ENCODE measurements at places on chromosomes 3 and 15.

GRCh38 chr3:125310623-125311081 lies 64.5 kb downstream of the ZNF148 start:
- H3K27ac ChIP-seq: no peak overlapping the region
- DNase-seq: no peak
- H3K36me3 ChIP-seq: no peaks in the 10 kb centered on the region
- no peak overlapping the region for H3K4me3 ChIP-seq
- no peaks in the 10 kb centered on the region for H3K27me3 ChIP-seq

DNA sequence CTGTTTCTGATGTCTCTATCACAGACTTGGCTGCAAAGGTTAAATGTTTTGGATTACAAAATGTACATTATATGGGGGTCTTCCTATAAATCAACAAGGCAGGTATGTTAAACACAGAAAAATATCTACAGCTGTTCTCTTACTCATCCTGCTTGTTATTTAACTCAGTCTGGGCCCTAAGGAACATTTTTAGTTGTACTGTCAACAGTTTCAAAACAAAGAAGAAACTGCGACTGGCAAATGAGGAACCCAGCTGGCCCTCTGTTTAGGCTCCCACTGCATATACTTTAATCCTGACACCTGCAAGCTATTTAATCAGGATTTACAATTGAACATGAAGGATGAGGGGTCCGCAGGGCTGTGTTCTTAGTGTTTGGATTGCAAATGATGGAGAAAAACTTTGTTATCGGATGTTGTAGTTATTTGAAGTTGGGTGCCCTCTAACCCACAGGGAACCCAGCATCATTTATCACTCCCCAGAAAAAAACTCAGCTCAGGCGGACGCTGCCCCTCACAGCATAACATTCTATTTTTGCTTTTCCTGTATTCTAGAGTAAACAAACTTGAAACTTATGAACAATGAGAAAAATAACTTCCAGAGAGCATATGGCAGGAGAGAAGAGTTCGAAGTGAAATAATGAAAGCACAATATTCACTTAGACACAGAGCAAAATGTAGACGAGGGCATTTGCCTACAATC lies 91.2 kb downstream of the POLR2M start:
- DNase-seq: no peak
- no peak overlapping the region for H3K4me3 ChIP-seq
- H3K36me3 ChIP-seq: no peaks in the 10 kb centered on the region
- H3K27me3 ChIP-seq: no peaks in the 10 kb centered on the region
- no peak overlapping the region for H3K27ac ChIP-seq
- H3K4me1 ChIP-seq: peaks cover 3% of the 10 kb centered on the region

DNA sequence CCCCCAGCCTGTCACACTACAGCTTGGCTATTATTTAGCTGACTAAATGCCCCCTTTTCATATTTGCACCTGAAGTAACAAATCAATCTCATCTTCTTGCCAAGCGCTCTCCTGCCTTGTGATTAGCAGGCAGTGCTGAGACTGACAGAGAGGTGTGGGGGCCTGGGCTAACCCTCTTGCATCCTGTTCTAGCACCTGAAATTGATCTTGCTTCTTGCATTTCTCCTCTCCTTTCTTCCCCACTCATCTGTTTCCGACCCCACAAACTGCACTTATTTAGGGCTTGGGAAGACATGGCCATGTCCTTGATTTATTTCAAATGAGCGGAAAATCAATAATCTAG lies 309.0 kb upstream of the PROK2 start:
- H3K4me1 ChIP-seq: no peaks in the 10 kb centered on the region
- DNase-seq: no peak
- H3K4me3 ChIP-seq: no peak overlapping the region
- H3K36me3 ChIP-seq: no peaks in the 10 kb centered on the region
- H3K27me3 ChIP-seq: no peaks in the 10 kb centered on the region
- no peak overlapping the region for H3K27ac ChIP-seq

- no peaks in the 10 kb centered on the region for H3K4me1 ChIP-seq
- no peak overlapping the region for H3K4me3 ChIP-seq
- H3K27ac ChIP-seq: no peak overlapping the region
These were observed 1.0 kb upstream of the C3orf52 start for GRCh38 chr3:112084980-112085705.

DNA sequence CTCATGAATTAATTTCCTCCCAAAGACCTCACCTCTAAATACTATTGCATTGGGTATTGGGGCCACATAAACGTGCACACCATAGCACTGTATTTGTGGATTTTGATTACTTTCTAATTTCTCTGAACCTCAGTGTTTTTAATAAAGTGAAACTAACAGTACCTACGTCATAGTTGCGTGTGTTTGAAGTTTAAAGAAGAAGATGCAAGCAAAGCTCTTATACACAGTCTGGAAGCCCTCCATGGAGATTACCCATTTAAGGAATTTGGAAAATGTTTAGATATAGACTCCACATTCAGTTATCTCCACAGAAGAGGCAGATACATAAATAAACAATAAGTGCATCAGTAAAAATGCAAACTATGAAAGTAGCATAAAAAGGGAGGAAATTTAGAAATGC lies 581.1 kb upstream of the GBE1 start:
- peaks cover 2% of the 10 kb centered on the region for H3K4me1 ChIP-seq
- DNase-seq: no peak
- no peaks in the 10 kb centered on the region for H3K27me3 ChIP-seq
- no peak overlapping the region for H3K4me3 ChIP-seq
- no peak overlapping the region for H3K27ac ChIP-seq
